Epithelial cell of esophagus (primary cell): ENCODE measurements at places on chromosomes 16 and 17.

DNA sequence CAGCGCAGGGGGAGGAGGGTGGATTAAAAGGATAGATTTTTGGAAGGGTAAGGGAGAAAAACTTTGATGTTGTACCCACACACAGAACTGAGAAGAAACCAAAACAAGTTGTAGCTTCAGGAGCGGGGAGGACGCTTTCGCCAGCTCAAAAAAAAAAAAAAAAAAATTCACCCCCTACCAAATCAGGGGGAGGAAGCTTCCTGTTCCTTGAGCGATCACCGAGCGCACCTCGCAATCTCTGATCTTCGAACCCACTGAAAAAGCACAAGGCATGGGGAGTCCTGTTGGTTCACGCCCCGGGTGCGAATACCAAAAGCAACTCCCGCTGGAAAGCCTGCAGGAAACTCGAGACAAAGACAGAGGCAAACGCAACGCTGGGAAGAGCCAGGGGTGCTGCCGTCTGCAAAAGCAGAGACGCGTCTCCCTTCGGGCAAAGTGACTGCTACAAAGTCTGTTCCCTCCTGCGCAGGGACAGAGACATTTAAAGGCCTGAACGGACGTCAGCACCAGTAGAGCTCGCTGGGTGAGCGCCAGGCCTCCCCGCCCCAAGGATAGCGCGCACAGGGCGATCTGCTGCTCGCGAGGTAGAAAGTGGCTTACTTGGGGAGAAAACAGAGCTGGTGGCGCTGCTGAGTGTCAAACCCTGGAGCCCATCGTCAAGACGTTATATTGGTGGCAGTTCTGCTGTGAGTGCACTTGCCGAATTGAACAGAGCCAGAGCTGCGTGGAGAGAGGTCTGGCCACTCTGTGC is 190.4 kb downstream of the USP22 start:
- peak; percentile 46 for DNase-seq

DNA sequence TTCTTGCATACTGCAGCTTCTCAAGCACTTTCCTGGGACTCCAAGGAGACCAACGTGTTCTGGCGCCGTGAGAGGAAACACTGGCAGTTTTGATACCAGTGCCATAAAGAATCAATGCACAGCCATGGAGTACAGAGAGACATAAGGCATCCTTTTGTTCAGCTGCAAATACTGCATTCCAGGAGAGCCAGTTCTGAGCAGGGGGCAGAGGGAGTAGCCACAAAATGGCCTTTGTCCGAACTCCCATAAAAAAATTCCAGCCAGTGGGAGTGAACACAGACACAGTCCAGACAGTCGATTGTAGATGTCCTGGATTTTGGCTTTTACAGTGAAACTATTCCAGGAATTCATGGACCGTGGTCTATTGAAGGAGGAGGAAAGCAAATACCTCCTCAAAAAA is 36.2 kb upstream of the TEKT3 start:
- no peak for DNase-seq

GRCh38 chr16:58411336-58411735 is 19.1 kb downstream of the GINS3 start:
- no peak for DNase-seq

DNA sequence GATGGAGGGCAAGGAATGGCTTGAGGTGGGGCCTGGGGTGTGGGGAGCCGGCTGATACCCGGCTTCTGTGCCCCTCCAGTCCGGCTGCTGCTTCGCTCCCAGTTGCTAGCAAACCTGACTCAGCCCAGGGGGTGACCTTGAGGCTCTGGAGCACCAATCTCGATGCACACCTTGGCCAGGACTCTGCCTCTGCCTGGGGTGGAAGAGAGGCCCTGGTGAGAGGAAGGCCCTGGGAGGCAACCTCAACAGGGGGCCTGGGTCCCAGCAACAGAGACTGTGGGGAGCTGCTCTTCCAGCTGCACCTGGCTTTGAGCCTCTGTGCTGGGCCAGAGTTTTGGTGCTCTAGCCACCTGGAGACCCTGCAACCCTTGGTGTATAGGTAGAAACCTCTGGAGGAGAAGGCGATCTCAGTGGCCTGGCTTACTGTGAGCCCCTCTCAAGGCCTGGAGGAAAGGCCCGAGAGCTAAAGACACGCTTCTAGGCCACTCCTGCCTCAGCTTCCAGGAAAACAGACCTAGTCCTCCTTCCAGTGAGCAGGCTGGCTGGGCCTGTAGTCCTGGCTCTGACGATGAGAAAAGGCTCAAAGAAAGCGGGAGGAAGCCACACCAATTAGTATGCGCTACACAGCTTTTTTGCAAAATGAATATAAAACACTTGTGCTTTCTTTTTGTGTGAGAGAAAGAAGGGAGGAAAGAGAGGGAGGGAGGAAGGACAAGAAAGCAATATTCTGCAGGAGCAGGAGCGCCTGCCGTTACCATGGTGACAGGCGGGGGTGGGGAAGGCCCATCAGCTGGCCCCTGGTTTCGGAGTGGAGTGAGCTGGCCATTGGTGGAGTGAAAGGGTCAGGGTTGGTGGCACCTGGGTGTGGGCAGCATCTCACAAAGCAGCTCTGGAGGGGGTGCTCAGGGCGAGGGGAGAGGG is 51.0 kb downstream of the VAC14 start:
- no peak for DNase-seq

DNA sequence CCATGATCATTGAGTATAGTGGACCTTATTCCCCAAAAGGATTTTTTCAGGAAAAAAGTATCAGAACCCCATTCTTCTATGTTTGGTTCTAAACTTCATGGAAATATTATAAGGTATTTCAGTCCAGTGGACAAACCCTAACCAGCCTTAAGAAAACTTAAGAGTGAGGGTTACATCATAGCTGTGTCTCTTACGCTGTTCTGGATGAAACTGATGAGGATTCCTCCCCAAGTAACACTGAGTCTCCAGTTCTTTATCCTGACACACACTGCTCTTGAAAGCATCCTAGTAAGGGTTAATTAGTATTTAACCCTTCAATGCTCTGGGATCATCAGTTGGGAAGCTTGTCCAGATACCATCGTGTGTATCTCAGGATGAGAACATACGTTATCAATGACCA is 5.0 kb downstream of the LYRM1 start:
- no peak for DNase-seq

- peak; percentile 89 for DNase-seq
Observed at GRCh38 chr16:87963400-87963799, 12.2 kb downstream of the BANP start.

DNA sequence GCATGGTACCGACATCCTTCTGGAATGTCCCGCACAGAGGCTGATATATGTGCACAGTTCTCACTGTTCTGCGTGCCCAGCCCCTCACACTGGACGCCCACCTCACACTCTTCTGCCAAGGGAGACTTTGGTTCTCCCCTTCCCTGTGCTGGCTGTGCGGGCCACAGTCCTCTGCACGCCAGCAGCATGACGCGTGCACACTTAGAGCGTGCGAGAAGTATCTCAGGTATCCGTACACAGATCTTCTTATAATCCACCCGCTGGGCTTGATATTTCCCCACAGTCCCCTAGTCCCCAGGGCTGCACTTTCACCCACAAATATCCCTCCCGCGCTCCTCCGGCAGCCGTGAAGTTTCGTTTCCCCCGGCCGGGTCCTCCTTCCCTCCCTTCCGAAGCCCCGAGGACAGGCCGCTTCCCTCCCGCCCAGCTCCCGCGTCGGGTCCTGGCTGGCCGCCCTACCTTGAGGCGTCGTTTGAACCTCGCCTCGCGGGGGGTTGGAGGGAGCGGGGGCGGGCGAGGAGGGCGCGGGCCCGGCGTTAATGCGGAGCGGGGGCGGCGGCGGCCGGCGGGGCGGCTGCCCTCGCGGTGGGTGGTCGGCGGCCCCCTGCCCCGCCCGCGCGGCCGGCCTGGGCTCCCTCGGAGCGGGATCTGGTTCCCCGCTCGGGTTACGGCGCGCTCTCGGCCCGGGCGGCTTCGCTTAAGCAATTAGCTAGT is 5.0 kb upstream of the FOXF1 start:
- DNase-seq = no peak
